ENCODE measurements at places on chromosomes 13 and 19.

GRCh38 chr13:70310396-70311119 lies 202.3 kb upstream of the KLHL1 start:
- DNase-seq: no peak

DNA sequence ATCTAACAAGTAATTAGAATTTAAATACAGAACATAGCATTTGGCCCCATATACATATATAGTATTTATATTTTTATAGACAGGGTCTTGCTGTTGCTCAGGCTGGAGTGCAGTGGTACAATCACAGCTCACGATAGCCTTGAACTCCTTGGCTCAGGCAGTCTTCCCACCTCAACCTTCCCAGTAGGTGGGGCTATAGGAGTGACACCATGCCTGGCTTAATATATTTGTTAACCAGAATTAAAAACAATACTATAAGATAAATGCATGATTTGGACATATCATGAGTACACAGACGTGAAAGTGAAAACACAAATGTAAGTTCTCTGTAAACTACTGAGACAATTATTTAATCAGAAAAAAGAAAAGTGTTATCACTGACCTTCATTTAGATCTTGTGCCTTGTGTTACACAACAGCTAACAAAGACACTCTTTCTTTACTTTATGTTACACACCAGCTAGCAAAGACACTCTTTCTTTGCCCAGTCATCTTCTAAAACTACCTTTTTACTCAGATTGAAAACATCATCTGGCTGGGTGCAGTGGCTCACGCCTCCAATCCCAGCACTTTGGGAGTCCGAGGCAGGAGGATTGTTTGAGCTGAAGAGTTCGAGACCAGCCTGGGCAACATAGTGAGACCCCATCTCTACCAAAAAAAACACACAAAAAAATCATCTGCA lies 22.6 kb downstream of the CARS2 start:
- no peak for DNase-seq

DNA sequence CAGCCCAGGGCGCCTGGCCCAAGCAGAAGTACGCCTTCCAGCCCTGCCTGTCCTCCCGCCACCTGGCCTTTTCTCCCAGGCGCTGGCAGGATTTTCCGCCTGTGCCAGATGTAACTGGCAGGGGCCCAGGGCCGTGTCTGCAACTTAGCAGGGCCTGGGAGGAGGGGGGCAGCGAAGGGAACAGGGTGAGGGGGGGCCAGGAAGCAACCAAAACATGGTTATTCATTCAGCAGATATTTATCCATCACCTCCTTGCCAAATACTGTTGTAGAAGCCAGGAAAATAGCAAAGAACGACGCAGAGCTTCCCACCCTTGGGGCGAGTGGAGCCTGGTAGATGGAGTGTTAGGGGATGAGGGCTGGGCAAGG lies 5.6 kb downstream of the TLE6 start:
- DNase-seq: no peak

GRCh38 chr13:50675651-50676050 lies 167.8 kb downstream of the DLEU7 start:
- DNase-seq: no peak

- no peak for DNase-seq
These were observed 16.2 kb downstream of the NUFIP1 start for GRCh38 chr13:44972956-44973581.

- DNase-seq: no peak
These were observed 24.8 kb downstream of the TSKS start for GRCh38 chr19:49738268-49738667.

- no peak for DNase-seq
These were observed 22.2 kb downstream of the SPATA13 start for GRCh38 chr13:24182703-24183081.

DNA sequence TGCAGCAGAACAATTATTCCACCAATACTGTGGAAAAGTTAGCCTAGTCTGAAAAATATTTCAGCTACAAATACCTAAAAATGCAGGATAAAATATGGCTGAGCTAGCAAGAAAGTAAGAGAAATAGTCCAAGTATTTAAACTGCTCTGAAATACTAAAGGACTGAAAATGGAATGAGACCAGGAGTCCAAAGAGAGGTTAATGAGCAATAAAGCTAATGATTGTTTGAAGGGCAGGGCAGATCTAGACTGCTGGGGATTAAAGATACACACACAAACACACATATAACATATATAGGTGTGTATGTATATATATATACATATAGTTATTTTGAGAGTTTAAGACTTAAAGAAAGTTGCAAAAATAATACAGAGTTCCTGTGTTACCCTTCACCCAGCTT lies 2.6 kb upstream of the CDADC1 start:
- no peak for DNase-seq

GRCh38 chr13:26685606-26686005 lies 75.0 kb downstream of the GPR12 start:
- DNase-seq: no peak

DNA sequence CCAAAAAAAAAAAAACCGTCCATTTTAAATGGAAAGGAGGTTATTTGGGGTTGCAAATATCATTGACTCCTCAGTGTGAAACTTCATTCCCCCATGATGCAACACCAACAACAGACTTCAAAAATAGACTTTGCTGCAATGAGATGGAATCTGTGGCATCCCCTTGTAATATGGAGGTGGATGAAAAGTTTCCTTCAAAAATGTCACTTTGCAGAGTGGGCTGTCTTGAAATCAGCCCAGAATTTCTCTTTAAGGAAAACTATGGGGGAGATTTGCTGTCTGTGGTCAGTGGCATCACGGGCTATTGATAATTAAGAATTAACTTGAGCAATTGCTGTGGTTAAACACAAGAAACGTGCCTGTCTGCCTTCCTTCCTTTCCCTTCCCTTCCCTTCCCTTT lies 1.5 kb downstream of the GPR18 start:
- no peak for DNase-seq

DNA sequence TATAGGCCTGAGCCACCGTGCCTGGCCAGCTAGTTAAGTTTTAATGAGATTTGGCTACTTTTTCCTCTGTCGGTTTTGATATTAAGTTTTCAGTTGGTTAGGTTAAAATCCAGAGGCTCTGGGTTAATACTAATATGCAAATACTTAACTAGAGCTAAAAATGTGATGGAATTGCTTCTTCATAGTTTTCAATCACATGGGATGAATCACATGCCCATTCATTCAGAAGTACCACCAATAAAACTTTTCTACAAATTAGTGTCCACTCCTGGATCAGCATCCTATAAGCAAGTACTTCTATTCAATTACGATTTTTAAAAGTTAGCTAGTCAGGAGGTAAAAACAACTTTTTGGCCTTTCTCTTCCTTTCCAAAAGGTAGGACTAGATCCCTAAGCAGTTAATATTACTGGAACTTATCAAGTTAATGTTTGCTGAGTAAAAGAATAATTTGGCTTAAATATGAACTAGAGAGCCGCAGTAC lies 4.3 kb downstream of the SLC25A30 start:
- DNase-seq: no peak

DNA sequence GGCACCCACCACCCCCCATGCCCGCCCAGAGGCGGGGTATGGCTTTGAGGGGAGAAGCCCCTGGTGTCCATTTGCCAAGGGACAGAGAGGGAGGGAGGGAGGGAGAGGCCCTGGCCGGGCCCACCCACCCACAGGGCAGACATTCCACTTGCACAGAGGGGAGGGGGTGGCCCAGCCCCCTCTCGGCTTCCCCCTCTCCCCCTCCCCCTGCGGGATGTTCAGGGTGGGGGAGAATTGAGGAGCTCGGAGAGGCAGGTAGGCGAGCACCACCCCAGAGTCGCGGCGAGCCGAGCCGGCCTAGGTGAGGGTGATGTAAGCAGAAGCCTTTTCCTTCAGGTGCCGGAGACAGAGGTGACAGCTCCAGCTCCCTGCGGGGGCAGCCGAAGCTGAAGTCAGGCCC lies 12.3 kb downstream of the DPF1 start:
- no peak for DNase-seq

DNA sequence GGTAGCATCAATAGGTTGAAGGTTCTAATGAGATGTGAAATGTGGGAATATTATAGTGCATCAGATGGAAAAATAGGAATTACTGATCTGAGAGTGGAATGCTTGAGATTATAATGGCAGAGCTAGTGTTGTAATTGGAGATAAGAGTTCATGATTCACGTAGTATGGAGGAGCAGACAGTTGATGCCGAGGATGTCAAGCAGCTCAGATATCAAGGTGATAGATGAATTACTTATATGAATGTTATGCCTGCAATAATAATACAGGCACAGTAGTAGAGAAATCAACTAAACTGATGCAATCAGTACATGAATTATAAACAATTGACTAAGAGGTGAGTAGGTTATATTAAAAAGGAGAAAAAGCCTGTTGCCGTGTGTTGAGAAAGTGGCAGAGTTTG lies 793.2 kb upstream of the GPC6 start:
- DNase-seq: no peak

- no peak for DNase-seq
These were observed 8.5 kb downstream of the MICU2 start for GRCh38 chr13:21595546-21595822.

DNA sequence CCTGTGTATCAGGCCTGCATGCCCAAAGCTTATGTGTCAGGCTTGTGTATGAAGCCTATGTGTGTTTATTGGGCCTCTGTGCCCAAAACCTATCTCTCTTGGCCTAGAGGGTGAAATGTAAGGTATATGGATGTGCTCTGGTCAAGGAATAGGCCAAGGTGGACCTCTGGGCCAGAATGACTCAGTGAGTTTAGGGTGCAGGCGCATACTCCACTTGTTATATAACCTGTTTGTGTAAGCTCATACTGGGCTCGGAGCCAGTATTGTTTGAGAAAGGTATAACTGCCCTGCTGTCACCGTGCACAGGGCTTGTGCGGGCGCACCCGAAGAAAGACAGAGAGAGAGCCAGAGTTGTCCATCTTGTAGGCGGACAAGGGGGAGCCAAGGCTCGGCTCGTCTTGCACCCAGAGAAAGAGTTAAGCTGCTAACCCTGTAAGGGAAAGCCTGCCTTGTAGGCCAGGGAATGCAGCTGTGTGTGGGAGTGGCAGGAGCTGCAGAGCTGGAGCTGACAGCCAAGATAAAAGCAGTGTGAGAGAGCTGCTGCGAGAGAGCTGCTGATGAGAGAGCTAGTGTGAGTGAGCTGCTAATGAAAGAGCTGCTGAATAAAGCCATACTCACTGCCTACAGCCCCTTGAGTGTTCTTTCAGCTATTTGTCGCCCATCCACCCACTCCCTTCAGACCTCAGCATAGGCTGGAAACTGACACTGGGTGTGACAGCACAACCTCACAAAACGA lies 43.4 kb upstream of the N4BP2L1 start:
- no peak for DNase-seq

DNA sequence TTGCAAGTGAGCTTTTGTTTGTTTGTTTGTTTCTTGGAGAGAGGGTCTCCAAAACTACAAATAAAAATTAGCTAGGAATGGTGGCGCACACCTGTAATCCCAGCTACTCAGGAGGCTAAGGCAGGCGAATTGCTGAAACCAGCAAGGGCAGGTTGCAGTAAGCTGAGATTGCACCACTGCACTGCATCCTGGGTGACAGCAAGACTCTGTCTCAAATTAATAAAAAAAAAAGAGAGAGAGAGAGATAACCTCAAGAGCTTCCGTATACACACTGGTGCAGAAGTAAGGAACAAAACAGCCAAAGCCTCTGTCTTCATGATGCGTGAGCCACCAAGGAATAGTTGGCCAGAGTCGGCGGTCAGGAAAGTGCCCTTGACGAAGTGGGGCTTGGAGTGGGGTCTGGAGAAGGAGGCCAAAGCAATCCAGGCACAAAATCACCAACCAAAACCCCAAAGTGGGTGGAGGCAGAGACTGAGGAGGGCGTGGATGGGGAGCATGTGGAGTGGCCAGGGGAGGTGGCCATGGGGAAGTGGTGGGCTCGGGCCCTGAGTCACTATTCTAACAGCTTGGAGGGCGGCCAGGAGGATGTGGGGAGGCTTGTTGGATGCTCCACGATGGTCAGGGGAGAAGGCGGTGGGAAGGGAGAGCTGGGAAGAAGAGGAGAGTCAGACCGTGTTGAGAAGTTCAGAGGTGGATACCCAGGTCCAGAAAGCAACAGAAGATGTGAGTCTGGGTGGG lies 21.2 kb upstream of the TOMM40 start:
- DNase-seq: no peak

DNA sequence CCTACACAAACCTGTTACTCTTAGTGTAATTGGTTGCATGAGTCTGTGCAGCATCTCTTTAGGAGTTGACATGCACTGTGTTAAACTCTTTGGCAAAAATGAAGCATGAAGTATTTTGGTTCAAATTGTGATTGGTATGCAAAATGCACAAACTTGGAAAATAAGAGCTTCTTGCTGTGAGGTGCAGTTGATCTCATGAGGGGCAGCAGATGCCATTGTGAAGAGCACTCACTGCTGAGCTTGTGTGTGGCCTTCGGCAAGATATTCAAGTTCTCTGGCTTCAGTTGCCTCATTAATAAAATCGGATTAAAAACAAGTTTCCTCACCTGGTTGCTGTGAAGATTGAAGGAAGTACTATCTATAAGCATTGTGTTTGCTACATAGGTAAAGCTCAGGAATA lies 142.3 kb downstream of the KATNAL1 start:
- no peak for DNase-seq

GRCh38 chr19:39030854-39031367 lies 1.4 kb downstream of the FBXO27 start:
- no peak for DNase-seq

DNA sequence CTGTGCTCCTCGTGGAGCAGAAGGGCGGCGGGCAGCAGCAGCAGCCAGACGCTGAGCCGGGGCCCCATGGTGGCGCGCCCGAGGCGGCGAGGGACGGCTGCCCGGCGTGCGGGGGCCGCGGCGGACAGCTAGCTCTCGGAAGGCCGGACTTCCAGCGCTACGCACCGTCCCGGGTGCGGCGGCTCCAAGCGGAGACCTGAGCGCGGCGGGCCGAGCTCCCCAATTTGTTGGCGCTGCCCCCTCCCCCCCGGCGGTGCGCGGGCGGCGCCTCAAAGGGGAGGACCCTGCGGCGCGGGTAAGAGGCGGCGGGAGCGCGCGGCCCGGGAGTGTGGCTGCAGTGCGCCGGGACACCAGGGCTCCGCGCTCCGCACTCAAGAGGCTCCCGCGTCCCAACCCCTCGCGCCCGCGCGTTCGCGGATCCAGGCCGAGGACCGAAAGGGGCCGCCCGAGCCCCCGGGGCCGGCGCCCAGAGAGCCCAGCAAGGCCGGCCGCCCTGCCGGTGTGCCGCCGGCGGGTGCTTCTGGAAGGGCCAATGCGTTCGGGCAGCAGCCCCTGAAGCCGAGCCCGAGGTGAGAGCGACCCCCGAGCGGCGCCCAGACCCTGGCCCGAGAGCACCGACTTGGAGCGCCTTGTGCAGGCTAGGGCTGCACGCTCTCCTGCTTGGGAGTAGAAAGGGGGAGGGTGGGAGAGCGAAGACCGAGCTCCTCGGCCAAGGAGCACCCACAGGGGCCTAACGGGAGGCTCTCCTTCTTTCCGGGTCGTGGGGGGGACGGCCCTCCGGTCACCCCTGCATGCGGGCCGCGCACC lies at the start of the genes COL4A1 and COL4A2:
TSS of gene COL4A1 (minus strand) at position 198 of the 807 bp plus-strand sequence. CDS start at position 68, 130 bp downstream.
TSS of gene COL4A2 (plus strand) at position 325 of the 807 bp plus-strand sequence. CDS start 620 bp downstream, outside the sequence.
- DNase-seq: no peak

GRCh38 chr13:113061271-113061625 lies 44.3 kb upstream of the F7 start:
- no peak for DNase-seq

- DNase-seq: no peak
These were observed at the start of gene EMP3 for GRCh38 chr19:48325265-48325910. Gene EMP3 (plus strand): TSS chr19:48325552. CDS start chr19:48326845, 1,293 bp downstream.

- DNase-seq: no peak
These were observed 101.0 kb upstream of the SPRY2 start for GRCh38 chr13:80441968-80442367.

DNA sequence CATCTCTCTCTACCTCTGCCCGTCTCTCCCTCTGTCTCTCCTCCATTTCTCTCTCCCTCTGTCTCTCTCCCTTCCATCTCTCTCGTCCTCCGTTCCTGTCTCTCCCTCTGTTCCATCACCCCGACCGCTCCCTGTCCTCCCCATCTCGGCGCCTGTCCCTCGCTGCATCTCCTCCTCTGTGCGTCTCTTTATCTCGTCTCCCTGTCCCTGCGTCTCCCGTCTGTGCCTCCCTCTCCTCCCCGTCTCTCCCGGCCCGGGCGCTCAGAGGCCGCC lies 4.6 kb downstream of the GRIN2D start:
- no peak for DNase-seq

Measured in D721Med (cell line).